Renal cortex interstitium (tissue), 15 donors: ENCODE measurements at places on chromosomes 7 and 10. TPM values are rescaled to one million over a fixed set of nuclear protein-coding genes. Genes with fewer than 3 reads are reported as not detected.

NXPH1 gene
- 0.06 TPM for polyA plus RNA-seq

OR2A42 gene
- polyA plus RNA-seq, result 1.2 TPM

CLDN3 gene
- 54.1 TPM for polyA plus RNA-seq

FERD3L gene
- not detected for polyA plus RNA-seq

SPDYE2B gene
- 0.84 TPM for polyA plus RNA-seq

FAM24B gene
- 6.3 TPM for polyA plus RNA-seq

MBL2 gene
- not detected for polyA plus RNA-seq

MAD1L1 gene
- 26.3 TPM for polyA plus RNA-seq

CTAGE4 gene
- 10.3 TPM for polyA plus RNA-seq

FAM25C gene
- not detected for polyA plus RNA-seq

SPDYE11 gene
- polyA plus RNA-seq, result 0.32 TPM

LRIT2 gene
- polyA plus RNA-seq, result not detected

NSUN6 gene
- polyA plus RNA-seq, result 41.0 TPM

RNLS gene
- polyA plus RNA-seq, result 16.2 TPM

TUBAL3 gene
- polyA plus RNA-seq, result 0.17 TPM

GIMAP1 gene
- polyA plus RNA-seq, result 2.3 TPM

DMBT1 gene
- 0.36 TPM for polyA plus RNA-seq

SLC26A3 gene
- 0.39 TPM for polyA plus RNA-seq

AKR1E2 gene
- polyA plus RNA-seq, result 6.5 TPM

RAPGEF5 gene
- polyA plus RNA-seq, result 39.9 TPM

GPR26 gene
- 0.03 TPM for polyA plus RNA-seq

ATAD1 gene
- polyA plus RNA-seq, result 67.7 TPM

VWDE gene
- 4.6 TPM for polyA plus RNA-seq

GLI3 gene
- 17.7 TPM for polyA plus RNA-seq

NODAL gene
- 0.14 TPM for polyA plus RNA-seq

CYP26A1 gene
- polyA plus RNA-seq, result not detected

PRKCQ gene
- polyA plus RNA-seq, result 14.4 TPM

CD36 gene
- 15.0 TPM for polyA plus RNA-seq

TMEM236 gene
- polyA plus RNA-seq, result 0.29 TPM

ITGB8 gene
- 39.6 TPM for polyA plus RNA-seq

MOGAT3 gene
- 1.5 TPM for polyA plus RNA-seq

CLDN15 gene
- 8.2 TPM for polyA plus RNA-seq

ARHGAP22 gene
- polyA plus RNA-seq, result 1.2 TPM

SLC26A5 gene
- polyA plus RNA-seq, result 0.65 TPM

CLEC5A gene
- polyA plus RNA-seq, result 0.62 TPM

GJD4 gene
- polyA plus RNA-seq, result 0.26 TPM

MYO1G gene
- 0.70 TPM for polyA plus RNA-seq

HPSE2 gene
- 0.65 TPM for polyA plus RNA-seq

SPACDR gene
- 2.0 TPM for polyA plus RNA-seq

ARHGEF35 gene
- 19.6 TPM for polyA plus RNA-seq

EBF3 gene
- polyA plus RNA-seq, result 1.6 TPM

GRID2IP gene
- polyA plus RNA-seq, result 0.42 TPM

SPDYE5 gene
- 2.2 TPM for polyA plus RNA-seq

PTN gene
- 200 TPM for polyA plus RNA-seq

KIAA1217 gene
- 93.4 TPM for polyA plus RNA-seq

RASSF4 gene
- polyA plus RNA-seq, result 25.2 TPM

STX1A gene
- 7.4 TPM for polyA plus RNA-seq

NAMPT gene
- 62.5 TPM for polyA plus RNA-seq

HMX2 gene
- 0.62 TPM for polyA plus RNA-seq

OR2A1 gene
- 1.1 TPM for polyA plus RNA-seq

HHEX gene
- 8.3 TPM for polyA plus RNA-seq

CPEB3 gene
- polyA plus RNA-seq, result 3.0 TPM

SPDYE6 gene
- polyA plus RNA-seq, result not detected

AS3MT gene
- 23.2 TPM for polyA plus RNA-seq

DGKI gene
- polyA plus RNA-seq, result 1.7 TPM
